Mesothelial cell of epicardium (in vitro differentiated cells): ENCODE measurements at places on chromosomes 2 and 18. TPM values are rescaled to one million over a fixed set of nuclear protein-coding genes. Genes with fewer than 3 reads are reported as not detected.

DNA sequence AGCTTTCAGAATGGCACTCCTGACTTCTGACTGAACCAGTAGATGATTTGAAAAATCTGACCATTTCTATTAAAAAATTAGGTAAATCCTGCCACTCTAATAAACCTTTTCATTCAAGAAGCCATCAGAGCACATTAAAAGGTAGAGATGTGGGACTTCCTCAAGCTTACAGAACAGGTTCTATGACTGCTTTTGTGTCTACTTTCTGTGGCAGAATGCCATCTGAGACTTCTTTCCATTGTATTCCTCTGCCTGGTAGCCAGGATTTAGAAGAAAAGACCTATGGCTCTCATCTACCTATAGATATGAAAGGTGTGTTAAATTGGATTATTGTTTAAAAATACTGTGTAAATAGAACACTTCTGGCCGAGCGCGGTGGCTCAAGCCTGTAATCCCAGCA lies 99.9 kb upstream of the NABP1 start:
- H3K4me3 ChIP-seq = no peak overlapping the region
- no peaks in the 10 kb centered on the region for H3K27me3 ChIP-seq
- H3K27ac ChIP-seq = no peak overlapping the region
- no peaks in the 10 kb centered on the region for H3K36me3 ChIP-seq
- H3K4me1 ChIP-seq = peaks cover 11% of the 10 kb centered on the region

DNA sequence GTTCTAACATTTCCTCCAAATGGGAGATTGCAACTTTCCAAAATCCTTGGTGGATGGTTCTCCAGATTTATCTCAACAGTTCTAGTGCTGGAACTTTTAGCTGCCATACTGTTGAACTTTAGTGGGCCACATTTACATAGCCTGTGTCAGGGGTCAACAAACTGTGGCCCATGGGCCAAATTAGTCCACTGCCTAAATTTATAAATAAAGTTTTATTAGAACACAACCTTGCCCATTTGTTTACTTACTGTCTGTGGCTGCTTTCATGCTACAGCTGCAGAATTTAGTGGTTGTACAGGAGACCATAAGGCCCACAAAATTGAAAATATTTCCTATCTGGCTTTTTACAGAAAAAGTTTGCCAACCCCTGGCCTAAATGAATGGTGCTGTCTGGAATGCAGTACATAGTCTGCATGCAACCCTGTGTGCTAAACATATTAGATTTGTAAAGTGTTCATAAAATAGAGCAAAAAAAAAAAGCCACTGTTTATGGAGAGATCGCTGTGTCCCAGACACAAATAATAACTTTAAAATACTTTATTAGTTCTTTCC lies 30.3 kb downstream of the MGAT5 start:
- H3K36me3 ChIP-seq = no peaks in the 10 kb centered on the region
- peaks cover 3% of the 10 kb centered on the region for H3K4me1 ChIP-seq
- no peak overlapping the region for H3K27ac ChIP-seq
- no peak overlapping the region for H3K4me3 ChIP-seq
- DNase-seq = no peak

CYS1 gene
- 1.3 to 1.4 TPM (median 1.3 TPM) in 3 replicates for total RNA-seq

- no peaks in the 10 kb centered on the region for H3K27me3 ChIP-seq
- H3K4me3 ChIP-seq = no peak overlapping the region
- no peaks in the 10 kb centered on the region for H3K36me3 ChIP-seq
- H3K4me1 ChIP-seq = peaks cover 2% of the 10 kb centered on the region
- H3K27ac ChIP-seq = no peak overlapping the region
Measured at GRCh38 chr2:240627736-240628506, 2.6 kb downstream of the GPR35 start.

GRCh38 chr2:48727560-48727959 lies 28.0 kb downstream of the LHCGR start:
- no peak overlapping the region for H3K27ac ChIP-seq
- DNase-seq = no peak
- H3K36me3 ChIP-seq = no peaks in the 10 kb centered on the region

DNA sequence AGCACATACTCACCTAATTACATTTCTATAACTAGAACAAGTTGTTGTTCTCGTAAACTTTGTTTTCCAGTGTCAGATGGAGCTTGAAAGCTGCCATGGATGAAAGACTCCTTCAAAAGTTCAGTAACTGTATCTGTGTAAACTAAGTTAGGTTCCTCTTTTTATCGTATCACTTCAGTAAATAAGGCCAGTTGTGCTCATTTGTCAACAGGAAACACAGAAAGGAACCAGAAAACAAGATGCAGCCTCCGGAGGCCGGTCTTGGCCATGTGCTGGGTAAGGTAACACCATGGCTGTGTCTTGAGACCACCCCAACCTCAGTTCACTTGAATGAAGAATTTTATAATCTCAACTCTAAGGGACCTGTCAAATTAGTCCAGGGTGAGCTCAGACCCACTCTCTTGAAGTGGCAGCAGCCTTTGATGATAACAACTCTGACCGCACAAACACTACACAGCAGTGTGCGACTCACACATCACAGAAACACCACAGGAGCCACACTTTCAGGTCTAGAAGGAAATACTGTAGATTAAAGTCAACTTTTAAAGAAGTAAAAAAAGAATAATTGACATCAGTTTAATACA lies 213.8 kb downstream of the AFF3 start:
- DNase-seq = no peak
- H3K36me3 ChIP-seq = no peaks in the 10 kb centered on the region
- H3K27ac ChIP-seq = no peak overlapping the region
- H3K4me3 ChIP-seq = no peak overlapping the region
- H3K4me1 ChIP-seq = no peaks in the 10 kb centered on the region
- peaks cover 62% of the 10 kb centered on the region for H3K27me3 ChIP-seq

CDH19 gene
- not detected in 3 replicates for total RNA-seq

DNA sequence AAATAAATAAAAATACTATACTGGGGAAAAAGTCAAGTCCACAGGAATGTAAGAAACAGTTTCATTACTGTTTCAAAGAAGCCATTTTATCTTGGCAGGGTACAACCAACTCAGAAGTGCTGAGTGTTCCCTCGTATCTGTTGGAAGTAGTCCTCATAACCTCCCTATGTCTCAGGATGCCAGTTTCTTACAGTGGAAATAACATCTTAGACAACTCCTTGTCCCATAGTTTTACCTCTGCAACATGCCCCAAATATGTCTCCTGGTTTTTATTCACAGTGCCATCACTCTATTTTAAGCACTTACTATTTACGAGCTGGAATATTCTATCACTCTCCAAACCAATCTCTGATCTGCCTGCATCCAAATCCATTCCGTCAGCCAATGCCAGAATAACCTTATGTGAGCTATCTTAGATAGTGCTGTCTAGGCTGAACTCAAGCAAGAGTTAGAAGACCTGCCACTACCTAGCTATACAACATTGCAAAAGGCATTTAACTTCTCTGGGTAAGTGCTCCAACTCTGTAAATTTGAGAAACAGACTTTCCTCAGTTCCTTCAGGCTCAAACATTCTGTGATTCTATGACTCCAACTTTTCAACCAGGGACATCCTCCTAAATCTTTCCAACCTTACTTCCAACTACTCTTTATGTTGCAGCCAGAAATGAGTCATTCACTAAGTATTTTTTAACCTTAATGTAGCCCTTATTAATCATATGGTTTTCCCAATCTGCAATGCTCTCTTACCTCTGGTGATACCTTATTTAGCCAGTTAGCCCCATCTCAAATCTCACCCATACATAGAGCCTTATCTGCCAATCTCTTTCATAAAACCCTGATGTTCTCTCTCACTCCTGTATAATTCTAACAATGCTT lies 66.7 kb downstream of the RTN4 start:
- no peaks in the 10 kb centered on the region for H3K27me3 ChIP-seq
- H3K36me3 ChIP-seq = peaks cover 10% of the 10 kb centered on the region
- no peak for DNase-seq
- H3K27ac ChIP-seq = peak overlapping the region; percentile 26
- peaks cover 20% of the 10 kb centered on the region for H3K4me1 ChIP-seq

DNA sequence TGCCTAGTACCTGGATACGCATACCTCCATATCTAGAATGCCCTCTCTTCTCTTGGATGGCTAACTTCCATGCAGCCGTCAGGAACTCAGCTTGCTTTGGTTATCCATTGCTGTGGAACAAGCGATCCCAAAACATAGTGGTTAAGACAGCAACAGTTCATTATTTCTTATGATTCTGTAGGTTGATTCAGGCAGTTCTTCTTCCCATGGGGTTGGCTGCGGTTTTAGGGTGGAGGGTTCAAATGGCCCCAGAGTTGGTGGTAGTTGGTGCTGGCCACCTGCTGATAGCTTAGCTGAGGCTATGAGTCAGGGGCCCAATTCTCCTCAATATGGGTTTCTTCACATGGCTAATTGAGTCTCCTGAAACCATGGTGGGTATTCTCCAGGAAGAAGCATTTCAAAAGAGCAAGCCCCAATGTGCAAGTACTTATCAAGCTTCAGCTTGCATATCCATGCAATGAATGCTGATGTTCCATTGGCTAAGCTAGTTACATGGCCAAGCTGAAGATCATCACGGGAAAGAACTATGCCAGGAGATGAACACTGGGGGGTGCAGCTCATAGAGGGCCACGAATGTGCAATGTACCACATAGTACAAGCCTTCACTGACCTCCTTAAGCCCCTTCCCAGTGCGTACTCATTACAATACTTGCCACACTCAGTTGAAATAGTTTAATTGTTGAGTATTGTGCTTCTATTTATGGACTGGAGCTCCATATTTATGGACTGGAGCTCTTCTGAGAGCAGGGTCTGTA lies 10.0 kb upstream of the RHOB start:
- peaks cover 8% of the 10 kb centered on the region for H3K27me3 ChIP-seq
- no peaks in the 10 kb centered on the region for H3K4me1 ChIP-seq
- no peak for DNase-seq
- H3K36me3 ChIP-seq = no peaks in the 10 kb centered on the region

GDF7 gene
- 3.0 to 3.2 TPM (median 3.1 TPM) in 3 replicates for total RNA-seq

DNA sequence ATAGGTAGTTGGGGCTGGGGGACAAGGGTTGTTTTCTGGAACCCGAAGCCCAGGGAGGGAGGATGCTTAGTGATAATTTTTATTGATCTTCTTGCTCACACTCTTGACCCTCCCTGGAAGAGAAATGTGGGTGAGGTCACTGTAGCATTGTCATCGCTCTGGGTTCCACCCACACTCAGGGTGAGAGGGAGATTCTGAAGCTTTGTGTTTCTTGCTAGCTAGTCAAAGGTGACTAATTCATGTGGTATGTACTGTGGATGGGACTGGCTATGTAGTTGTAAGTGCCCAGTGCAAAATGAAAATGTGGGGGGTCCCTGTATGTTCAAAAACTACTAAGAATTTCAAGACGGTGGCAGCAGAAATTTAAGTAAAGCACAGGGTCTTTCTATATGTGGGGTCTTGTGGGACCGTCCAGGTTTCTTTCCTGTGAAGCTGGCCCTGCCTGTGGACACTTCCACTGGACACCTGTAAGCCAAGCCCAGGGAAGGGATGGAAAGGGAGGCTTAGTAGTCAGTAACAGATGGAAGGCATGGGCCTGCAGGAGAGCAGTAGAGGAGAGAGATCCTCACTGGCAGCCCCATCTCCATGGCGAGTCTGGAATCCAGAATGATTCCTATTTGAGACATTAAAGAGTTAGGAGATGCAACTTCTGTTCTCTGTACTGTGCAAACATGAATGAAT lies 35.0 kb downstream of the TSN start:
- H3K27me3 ChIP-seq = peaks cover 14% of the 10 kb centered on the region
- H3K27ac ChIP-seq = no peak overlapping the region
- no peaks in the 10 kb centered on the region for H3K36me3 ChIP-seq
- H3K4me1 ChIP-seq = peaks cover 3% of the 10 kb centered on the region
- H3K4me3 ChIP-seq = no peak overlapping the region
- DNase-seq = no peak

DNA sequence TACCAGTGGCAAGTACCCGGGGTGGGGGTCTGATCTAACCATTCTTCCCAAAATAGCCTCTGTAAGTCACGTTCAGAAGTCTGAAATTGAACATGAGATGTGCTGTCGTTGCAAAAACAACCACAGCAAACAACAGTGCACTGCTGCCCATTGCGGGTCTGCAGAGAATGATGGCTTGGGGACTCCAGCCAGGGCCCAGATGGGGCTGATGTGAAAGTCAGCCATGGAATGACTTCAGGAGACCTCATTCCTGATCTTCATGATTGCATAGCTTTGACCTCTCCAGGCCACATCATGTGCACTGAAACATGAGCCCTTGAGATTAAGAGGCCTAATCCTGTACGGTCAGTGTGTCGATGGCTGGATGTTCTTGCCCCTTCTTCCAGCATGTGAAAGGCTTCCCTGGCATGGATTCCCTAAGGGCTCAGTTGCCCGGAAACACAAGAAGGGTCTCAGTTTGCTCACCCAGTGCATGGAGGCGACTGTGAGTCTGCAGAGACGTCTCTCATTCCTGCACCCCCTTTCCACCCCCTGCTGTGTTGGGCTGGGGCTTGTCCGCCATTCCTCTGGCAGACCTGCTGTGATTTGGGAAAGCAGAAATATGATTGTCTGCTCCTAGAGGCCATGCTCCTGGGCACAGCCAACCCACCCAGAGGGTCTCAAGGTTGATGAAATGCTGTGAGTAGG lies 191.6 kb downstream of the SEPTIN10 start:
- no peak overlapping the region for H3K27ac ChIP-seq
- H3K4me3 ChIP-seq = no peak overlapping the region
- no peaks in the 10 kb centered on the region for H3K36me3 ChIP-seq
- DNase-seq = no peak
- H3K4me1 ChIP-seq = no peaks in the 10 kb centered on the region
- peaks cover 2% of the 10 kb centered on the region for H3K27me3 ChIP-seq

DNA sequence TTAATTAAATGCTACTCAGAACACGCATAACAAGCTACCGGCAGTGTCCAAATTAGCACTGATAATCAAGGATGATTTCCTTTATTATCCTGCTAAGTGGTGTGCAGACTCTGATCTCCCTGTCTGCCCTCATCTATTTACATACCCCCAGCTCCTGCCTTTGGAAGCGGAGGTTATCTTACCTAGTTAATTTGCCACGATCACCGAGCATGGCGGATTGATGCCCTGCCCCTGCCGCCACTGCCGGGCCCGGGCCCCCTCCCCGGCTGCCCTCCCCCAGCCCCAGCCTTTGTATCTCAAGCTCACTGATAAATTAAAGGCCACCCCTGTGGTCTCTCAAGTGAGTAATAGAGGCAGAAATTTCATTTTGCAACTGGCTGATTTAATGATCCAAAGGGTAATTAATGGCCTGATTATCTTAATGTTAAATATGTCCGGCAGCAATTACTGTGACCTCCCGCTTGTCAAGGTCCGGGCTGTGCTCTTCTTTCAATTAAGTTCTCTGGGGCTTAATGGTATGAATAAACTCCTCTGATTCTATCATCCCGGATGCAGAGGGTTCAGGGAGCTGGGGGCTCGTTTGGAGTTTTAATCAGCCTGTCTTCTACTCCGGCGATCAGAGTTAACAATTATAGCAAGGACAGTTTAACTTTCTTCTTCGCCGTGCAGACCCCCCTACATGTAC lies 113.4 kb downstream of the GBX2 start:
- H3K36me3 ChIP-seq = peaks cover 9% of the 10 kb centered on the region
- no peak overlapping the region for H3K4me3 ChIP-seq
- H3K27me3 ChIP-seq = no peaks in the 10 kb centered on the region
- no peak for DNase-seq
- peaks cover 29% of the 10 kb centered on the region for H3K4me1 ChIP-seq

GRCh38 chr2:11305958-11306357 lies 38.5 kb downstream of the ROCK2 start:
- DNase-seq = no peak
- no peaks in the 10 kb centered on the region for H3K36me3 ChIP-seq
- H3K27ac ChIP-seq = no peak overlapping the region
- H3K4me3 ChIP-seq = no peak overlapping the region

CD226 gene
- 0.31 to 0.84 TPM (median 0.63 TPM) in 3 replicates for total RNA-seq
